Dermis blood vessel endothelial cell (primary cell): ENCODE measurements at places on chromosomes 13 and 19. TPM values are rescaled to one million over a fixed set of nuclear protein-coding genes. Genes with fewer than 3 reads are reported as not detected.

CYP2A6 gene
- total RNA-seq, result not detected in 2 replicates

SIN3B gene
- total RNA-seq, result 38.5 and 43.0 TPM in 2 replicates

FKRP gene
- total RNA-seq, result 16.7 and 21.5 TPM in 2 replicates

CPB2 gene
- total RNA-seq, result not detected in 2 replicates

ZNF548 gene
- 13.3 and 16.0 TPM in 2 replicates for total RNA-seq

ZNF560 gene
- total RNA-seq, result 0.14 and 0.68 TPM in 2 replicates

DNAAF3 gene
- 0.34 and 0.42 TPM in 2 replicates for total RNA-seq

SMAD9 gene
- total RNA-seq, result 11.1 and 24.9 TPM in 2 replicates

ATXN8OS gene
- not detected in 2 replicates for total RNA-seq

C1QTNF9 gene
- not detected in 2 replicates for total RNA-seq

KLK6 gene
- not detected in 2 replicates for total RNA-seq

CYP2F1 gene
- not detected in 2 replicates for total RNA-seq

DEDD2 gene
- 27.3 and 29.4 TPM in 2 replicates for total RNA-seq

SIGLEC8 gene
- not detected in 2 replicates for total RNA-seq

GIPR gene
- 0.05 TPM in 1 of 2 replicates, not detected in the other for total RNA-seq

CCNA1 gene
- total RNA-seq, result 0.17 and 1.5 TPM in 2 replicates

CNN1 gene
- 0.19 and 1.2 TPM in 2 replicates for total RNA-seq

C19orf38 gene
- total RNA-seq, result not detected in 2 replicates
